Upper lobe of right lung (tissue), 1 donor: ENCODE measurements at places on chromosomes 11 and 22. TPM values are rescaled to one million over a fixed set of nuclear protein-coding genes. Genes with fewer than 3 reads are reported as not detected.

Gene DDX25
- total RNA-seq, result 0.46 TPM

Gene RCOR2
- 0.69 TPM for total RNA-seq

Gene PKDREJ
- not detected for total RNA-seq

DNA sequence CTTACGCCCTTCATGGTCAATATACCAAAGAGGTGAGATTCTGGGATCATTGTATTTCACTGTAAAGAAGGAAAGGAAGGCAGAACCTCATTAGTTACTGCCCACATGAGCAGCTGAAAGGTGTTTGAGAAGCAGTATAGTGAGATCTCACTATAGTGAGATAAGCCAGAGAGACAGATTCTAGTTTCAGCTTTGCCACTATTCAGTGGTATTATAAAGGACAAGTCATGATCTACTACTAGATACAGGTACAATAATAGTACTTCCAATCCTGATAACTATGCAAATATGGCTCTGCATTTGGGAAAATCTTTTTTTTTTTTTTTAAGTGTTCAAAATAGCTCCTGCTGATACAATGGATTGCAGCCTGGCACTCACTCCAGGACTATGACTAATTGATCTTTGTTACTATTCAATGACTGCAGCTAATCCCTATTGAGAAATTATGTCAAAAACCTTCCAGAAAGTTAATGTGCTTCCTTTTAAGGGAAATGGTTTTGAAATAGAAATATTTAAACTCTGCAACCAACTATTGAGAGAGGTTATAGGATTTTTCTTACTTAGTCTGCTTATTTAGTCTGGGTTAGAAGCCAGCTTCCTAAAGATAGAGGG lies 8.3 kb upstream of the DLAT start:
- H3K27ac ChIP-seq, result no peak overlapping the region
- H3K36me3 ChIP-seq, result peaks cover 24% of the 10 kb centered on the region
- no peak overlapping the region for H3K4me3 ChIP-seq
- no peaks in the 10 kb centered on the region for H3K27me3 ChIP-seq

DNA sequence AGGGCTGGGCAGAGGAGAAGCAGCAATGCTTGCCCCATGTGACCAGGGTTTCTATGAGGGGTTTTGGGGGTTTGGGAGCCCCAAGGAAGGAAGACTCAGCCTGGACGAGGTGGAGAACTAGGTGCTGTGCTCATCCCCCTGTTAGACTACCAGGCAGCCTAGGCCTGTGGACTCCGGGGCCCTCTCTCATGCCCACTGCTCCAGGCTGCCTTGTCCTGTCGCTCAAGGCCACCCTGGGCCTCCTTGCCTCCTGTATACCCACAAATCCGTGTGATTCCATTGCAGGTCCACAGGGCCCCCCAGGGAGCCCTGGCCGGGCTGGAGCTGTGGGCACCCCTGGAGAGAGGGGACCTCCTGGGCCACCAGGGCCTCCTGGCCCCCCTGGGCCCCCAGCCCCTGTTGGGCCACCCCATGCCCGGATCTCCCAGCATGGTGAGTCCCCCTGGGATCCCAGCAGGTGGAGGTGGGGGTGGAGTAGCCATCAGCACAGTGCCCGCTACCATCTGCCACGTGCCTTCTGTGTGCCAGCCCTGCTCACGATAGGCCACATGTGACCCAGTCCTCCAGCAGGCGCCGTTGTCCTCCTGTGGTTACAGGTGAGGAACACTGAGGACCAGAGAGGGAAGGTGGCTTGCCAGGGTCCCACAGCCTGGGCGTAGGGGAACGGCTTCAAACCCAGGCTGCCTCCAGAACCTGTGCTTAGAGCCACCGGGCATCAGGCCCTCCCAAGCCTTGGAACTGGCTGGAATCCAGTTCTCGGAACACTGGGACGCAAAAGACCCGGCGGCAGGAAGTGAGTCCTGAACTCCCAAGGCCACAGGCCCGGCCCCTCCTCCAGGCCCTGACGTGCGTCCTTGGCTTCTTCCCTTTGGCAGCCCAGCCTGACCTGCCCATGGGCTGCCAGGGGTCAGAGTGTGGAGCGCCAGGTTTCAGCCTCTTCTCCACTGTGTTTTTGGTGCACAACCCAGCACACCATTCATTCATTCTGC lies 26.6 kb downstream of the EMID1 start:
- H3K27me3 ChIP-seq, result no peaks in the 10 kb centered on the region
- no peaks in the 10 kb centered on the region for H3K36me3 ChIP-seq
- H3K4me3 ChIP-seq, result no peak overlapping the region

DNA sequence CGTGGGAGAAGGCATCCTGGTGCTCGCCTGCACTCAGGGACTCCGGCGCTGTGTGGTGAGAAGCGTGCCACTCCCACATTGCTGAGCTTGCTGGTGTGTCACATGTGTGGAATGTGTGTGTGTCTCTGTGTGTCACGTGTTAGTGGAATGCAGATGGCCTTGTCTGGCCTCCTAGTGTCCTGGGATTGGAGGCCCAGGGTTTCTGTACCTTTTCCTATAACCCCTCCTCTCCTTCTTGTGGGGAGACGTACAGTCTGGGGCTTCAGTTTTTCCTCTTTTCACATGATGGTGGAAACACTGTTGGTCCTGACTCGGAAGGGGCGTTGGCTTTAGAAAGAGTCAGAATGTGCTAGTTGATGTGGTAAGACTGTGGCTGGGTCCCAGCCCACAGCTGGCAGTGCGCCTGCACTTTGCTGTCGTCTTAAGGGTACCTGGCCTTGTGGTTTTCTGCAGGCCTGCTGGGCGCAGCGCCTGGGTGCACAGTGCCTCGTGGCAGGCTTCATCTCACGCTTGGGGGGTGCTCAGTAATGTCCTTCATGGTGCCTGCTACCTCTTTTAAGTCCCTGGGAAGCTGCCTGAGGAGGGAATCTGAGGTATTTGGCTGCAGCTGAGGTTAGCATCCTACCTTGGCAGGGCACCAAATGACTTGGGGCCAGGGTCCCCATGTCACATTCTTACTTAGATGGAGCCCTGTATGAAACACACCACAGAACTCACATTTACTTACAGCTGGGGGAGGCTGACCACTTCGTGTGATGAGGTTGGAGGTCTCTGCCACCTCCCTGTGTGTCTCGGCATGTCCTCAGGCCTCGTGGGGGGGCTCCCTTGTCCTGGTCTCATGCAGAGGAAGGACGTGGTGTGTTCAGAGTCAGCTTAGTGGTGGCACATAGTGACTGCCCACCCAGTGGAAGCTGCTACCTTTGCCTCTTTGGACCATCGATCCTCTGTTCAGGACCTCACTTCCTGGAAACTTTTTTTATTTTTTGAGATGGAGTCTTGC lies 61.9 kb downstream of the MED15 start:
- H3K36me3 ChIP-seq, result peaks cover 81% of the 10 kb centered on the region
- DNase-seq, result peak; percentile 93
- H3K27ac ChIP-seq, result peak overlapping the region; percentile 76
- H3K4me1 ChIP-seq, result peaks cover 65% of the 10 kb centered on the region
- no peaks in the 10 kb centered on the region for H3K27me3 ChIP-seq

DNA sequence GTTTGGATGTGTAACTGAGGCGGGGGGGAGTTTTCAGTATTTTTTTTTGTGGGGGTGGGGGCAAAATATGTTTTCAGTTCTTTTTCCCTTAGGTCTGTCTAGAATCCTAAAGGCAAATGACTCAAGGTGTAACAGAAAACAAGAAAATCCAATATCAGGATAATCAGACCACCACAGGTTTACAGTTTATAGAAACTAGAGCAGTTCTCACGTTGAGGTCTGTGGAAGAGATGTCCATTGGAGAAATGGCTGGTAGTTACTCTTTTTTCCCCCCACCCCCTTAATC lies 2.3 kb downstream of the MALAT1 start:
- H3K27me3 ChIP-seq, result no peaks in the 10 kb centered on the region
- peaks cover 51% of the 10 kb centered on the region for H3K36me3 ChIP-seq
- H3K4me3 ChIP-seq, result peak overlapping the region; percentile 79
- DNase-seq, result no peak
- peaks cover 24% of the 10 kb centered on the region for H3K4me1 ChIP-seq

GRCh38 chr22:35526333-35526979 lies 14.2 kb upstream of the RASD2 start:
- no peaks in the 10 kb centered on the region for H3K36me3 ChIP-seq
- DNase-seq, result no peak
- H3K4me3 ChIP-seq, result no peak overlapping the region
- H3K27me3 ChIP-seq, result no peaks in the 10 kb centered on the region

- H3K27me3 ChIP-seq, result no peaks in the 10 kb centered on the region
- no peaks in the 10 kb centered on the region for H3K4me1 ChIP-seq
- DNase-seq, result no peak
- no peaks in the 10 kb centered on the region for H3K36me3 ChIP-seq
These were observed 2.1 kb upstream of the PRR33 start for GRCh38 chr11:1893581-1894359.

DNA sequence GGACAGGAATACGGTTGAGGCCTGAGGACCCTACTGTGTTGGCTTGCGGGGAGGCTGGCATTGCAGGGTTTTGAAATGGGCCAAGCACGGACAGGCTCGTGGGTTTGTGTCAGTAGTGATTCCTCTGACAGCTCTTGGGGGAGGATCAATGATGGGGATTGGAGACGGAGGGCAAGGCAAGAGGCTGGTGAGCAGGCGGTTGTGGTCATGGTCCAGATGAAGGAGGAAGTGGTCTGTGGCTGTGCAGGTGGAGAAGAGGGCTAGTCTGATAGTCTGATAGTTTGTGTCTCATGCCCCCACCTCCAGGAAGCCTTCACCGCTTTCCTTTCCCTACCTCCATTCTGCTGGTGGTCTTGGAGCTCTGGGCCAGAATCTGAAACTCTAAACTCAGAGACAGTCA lies 3.0 kb downstream of the MAFF start:
- H3K4me1 ChIP-seq, result peaks cover 36% of the 10 kb centered on the region
- DNase-seq, result no peak
- no peaks in the 10 kb centered on the region for H3K27me3 ChIP-seq
- H3K4me3 ChIP-seq, result no peak overlapping the region

DNA sequence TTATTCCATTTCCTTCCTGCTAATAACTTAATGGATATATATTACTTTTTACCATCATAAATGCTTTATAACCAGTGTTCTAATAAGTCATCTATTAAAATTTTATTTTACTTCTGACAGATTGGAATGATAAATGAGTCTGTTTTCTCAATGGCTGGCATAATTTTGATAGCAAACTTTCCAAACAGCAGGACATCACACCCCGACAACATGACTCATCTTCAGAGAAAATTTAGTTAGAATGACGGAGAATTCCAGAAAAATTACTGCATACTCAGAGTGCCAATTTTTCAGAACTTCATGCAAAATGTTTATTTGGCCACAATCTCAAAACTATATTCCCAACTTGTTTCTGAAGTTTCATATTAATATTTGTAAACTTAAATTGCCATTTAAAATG lies 174.4 kb downstream of the SWAP70 start:
- no peak overlapping the region for H3K4me3 ChIP-seq
- no peak for DNase-seq
- no peaks in the 10 kb centered on the region for H3K27me3 ChIP-seq
- H3K4me1 ChIP-seq, result no peaks in the 10 kb centered on the region

DNA sequence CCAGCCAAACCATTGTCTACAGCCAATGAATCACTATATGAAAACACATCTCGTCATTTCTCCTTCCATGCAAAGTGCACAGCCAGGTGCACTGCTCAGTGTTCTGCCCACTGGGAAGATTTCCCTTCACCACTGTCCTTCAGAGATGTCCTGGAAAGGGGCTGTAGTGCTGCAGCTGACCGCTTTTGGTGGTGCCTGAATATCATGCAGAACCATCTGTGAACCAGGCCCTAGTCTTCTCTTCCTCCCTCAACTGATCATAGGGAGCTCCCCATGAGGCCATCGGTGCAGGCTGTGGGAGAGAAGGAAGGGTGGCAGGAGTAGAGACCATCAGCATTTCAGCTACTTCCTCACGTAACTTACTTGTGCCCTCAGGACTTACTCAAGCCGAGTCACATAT lies 70.2 kb downstream of the GAB4 start:
- DNase-seq, result no peak
- H3K36me3 ChIP-seq, result no peaks in the 10 kb centered on the region
- no peak overlapping the region for H3K27ac ChIP-seq
- no peak overlapping the region for H3K4me3 ChIP-seq
- no peaks in the 10 kb centered on the region for H3K4me1 ChIP-seq

- H3K27ac ChIP-seq, result no peak overlapping the region
- no peak for DNase-seq
- no peaks in the 10 kb centered on the region for H3K36me3 ChIP-seq
- no peaks in the 10 kb centered on the region for H3K27me3 ChIP-seq
- no peaks in the 10 kb centered on the region for H3K4me1 ChIP-seq
These were observed 428.8 kb downstream of the DYNC2H1 start for GRCh38 chr11:103537904-103538502.

GRCh38 chr11:116732271-116733042 lies 40.3 kb downstream of the BUD13 start:
- no peak overlapping the region for H3K27ac ChIP-seq
- H3K27me3 ChIP-seq, result peaks cover 4% of the 10 kb centered on the region

GRCh38 chr22:23237201-23237798 lies 57.0 kb downstream of the BCR start:
- no peak overlapping the region for H3K4me3 ChIP-seq
- no peak for DNase-seq
- H3K27me3 ChIP-seq, result no peaks in the 10 kb centered on the region
- H3K36me3 ChIP-seq, result no peaks in the 10 kb centered on the region
- H3K4me1 ChIP-seq, result peaks cover 31% of the 10 kb centered on the region
